CD4-positive, alpha-beta T cell treated with Interleukin-6 for 4 hours (primary cell): ENCODE measurements at places on chromosomes 7 and 10.

DNA sequence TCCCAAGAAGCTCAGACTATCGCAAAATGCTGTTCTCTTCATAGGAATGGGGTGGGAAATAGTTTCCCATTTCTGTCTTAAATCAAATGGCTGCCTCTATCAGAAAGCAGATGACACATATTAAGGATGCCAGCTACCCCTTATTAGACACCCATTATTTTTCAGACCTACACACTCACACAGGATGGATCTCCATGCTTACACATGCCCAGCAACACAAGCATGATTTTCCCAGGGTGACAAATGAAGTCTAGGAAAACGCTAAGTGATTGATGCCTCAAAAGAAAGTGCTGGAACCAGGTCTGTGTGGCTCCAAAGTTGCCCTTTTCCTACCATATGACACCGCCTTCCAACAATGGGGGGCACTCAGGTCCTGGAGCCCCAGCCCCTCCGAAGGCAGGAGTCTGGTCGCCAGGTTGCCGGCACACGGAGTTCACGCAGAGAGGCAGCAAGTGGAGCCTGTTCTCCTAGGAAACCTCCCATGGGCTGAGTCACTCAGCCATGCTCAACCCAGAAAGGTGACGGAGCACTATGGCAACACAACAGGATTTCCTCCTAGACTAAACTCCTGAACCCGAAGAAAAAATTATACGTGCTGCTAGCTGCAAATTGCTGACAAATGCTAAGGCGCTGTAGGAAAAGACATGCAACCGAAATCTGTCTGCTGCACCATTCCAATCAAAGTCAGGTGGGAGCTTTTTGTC is 19.8 kb downstream of the VOPP1 start:
- peak; percentile 29 for DNase-seq

GRCh38 chr7:112006071-112006470 is 200.1 kb downstream of the DOCK4 start:
- no peak for DNase-seq

- no peak for DNase-seq
Observed at GRCh38 chr7:47601119-47601880, 19.4 kb upstream of the TNS3 start.

DNA sequence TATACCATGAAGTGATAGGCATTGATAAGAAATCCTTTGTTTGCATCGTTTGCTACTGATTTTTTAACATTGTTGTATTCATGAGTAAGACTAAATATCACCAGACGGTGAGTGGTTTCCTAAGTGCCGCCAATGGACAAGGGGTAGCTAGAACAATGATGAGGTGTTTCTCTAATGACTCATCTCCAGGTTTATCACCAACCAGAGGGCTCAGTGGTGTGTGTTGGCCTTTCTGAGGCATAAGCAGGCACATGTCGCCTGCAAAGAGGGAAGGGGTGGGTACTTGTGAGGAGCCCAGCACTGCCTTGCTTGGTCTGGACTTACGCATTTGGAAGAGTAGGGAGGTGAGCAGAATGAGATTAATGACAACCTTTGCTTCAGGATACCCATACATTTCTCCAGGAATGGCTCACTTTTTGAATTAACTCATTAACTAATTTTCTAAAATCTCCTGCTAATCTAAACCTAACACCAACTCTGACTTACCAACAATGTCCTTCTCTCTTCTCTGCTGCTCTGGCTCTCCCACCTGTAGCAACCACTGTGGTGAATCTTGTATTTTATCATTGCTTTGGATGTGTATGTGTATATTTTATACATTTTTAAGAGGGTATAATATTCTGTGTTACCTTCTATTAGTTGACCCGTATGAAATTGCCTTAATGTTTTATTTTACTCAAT is 722.6 kb downstream of the GRID1 start:
- no peak for DNase-seq

- no peak for DNase-seq
Observed at GRCh38 chr10:56319386-56319785, 41.7 kb downstream of the ZWINT start.

- DNase-seq = no peak
Observed at GRCh38 chr10:80187060-80187459, 18.3 kb downstream of the ANXA11 start.

DNA sequence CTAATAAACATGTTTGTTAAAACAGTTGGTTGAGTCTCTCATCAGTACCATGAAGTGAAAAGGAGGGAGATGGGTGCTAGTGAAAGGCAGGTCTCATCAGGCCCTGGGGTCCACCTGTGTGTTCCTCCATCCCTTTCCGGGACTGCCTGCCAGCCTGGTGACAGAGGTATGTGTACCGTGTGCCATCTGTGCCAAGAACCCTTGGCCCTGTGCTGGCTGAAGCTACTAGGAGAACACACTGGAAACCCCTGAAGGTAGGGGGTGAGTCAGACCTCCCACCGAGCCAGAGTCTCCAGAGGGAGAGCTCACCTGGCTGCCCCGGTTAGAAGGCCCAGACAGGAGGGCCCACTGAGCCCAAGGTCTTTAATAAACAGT is 2.3 kb downstream of the DDIT4 start:
- DNase-seq = peak; percentile 36

DNA sequence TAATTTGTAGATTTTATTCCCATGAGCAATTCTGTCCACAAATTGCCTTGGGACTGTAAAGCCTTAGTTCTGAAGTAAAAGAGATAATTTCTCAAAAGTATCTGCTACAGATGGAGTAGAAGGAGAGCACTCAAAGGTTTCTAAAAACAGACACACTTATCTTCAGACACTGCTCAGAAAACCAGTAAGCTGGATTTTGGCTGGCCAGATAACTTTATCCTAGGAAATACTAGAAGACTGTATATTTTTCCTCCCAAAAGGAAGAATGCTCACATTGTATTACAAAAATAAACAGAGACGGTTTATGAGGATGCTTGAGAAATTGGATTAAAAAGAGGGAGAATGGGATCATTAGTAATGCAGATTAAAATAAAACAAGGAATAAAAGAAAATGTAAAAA is 178.0 kb upstream of the IGFBP3 start:
- DNase-seq = no peak

- no peak for DNase-seq
Observed at GRCh38 chr7:25389489-25390106, 161.3 kb upstream of the NPVF start.

DNA sequence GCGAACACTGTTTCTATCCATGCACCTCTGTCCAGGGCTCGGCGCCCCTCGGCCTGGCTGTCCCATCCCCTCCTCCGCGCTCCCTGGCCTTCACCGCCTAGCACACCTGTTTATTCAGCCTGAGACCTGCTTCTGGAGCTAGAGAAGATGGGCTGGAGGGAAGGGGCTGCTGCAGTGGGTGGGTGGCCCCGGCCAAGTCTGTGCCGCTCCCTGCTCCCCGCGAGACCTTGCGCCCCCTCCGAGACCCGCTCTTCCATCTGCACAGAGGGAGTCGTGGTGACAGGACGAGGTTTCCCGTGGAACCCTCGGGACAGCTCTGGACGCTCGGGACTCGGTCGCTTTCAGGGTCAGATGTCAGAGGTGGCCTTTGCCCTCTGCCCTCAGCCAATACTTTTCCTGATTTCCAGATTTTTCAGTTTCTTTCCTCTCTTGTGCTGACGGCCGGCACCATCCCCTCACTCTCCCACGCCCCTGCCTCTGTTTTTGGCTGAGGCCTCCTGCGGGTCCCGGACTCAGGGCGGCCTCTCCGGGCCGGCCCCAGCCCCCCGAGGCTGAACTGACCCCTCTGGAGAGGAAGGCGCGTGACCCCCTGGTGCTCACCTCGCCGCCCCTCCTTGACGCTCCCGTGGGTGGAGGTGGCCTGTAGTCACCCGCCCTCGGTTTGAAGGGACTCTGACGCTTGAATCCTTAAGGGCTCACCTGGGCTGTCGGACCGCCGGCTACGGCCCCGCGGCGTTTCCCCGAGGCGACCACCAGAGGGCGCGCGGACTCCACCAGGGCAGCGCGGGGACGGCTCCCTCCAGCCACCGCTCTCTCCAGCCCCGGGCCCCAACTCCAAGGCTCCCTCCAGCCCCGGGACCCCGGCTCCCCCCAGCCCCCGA is 15.6 kb downstream of the SHH start:
- DNase-seq = peak; percentile 72

DNA sequence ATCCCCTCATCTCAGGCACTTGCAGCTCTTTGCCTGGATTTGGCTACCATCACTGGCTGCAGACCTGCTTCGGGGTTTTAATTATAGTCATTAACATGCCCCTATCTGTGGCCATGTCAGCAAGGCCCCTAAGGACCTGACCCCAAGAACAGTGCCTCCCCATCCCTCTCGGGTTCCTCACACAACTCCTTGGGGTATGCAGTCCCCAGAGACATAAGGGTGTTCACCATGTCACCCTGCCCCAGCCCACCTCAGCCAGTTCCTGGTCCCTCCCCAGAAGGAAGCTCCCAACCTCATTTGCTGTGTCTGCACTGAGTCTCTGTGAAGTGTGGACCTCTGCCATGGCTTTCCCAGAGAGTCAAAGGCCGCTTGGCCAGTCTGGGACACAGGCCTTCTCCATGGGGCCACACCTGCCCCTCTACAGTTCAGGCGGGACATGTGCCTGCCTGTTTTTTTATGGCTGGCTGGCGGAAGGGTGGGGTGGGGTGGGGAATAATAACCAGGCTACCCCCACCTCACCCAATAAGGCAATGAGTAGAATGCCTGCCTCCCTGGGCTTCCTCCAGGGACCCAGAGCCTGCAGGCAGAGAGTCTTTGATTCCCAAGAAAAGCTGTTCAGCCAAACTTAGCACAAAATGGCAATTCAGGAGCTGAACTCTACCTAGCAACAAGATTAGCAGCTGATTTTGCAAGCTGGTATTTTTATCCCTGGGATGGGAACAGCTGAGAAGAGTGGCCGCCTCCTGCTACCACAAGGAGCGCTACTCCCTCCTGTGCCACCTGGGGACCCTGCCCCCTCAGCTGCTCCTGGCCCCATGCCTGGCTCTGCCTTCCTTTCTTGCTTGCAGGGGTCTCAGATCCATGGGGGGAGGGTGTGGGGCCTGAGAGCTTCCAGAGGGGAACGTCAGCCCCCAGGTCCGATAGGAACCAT is 23.7 kb upstream of the CAMK2B start:
- no peak for DNase-seq

DNA sequence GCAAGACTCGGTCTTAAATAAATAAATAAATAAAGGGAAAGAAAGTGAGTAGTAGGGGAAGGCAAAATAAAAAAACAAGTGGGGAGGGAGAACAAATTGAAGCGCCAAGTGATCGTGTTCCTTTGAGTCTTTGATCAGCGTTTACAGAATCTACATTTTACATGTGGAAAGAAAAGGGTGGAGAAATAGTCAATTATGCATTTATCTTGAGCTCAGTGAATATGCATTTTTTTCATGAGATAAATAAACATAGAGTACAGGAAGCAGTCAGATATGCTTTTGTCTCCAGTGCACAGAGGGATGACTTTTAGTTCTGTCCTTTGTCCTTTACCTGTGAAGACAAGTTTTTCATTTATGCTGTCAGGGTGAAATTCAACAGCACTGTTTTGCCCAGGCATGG is 6.1 kb upstream of the GUSB start:
- no peak for DNase-seq

DNA sequence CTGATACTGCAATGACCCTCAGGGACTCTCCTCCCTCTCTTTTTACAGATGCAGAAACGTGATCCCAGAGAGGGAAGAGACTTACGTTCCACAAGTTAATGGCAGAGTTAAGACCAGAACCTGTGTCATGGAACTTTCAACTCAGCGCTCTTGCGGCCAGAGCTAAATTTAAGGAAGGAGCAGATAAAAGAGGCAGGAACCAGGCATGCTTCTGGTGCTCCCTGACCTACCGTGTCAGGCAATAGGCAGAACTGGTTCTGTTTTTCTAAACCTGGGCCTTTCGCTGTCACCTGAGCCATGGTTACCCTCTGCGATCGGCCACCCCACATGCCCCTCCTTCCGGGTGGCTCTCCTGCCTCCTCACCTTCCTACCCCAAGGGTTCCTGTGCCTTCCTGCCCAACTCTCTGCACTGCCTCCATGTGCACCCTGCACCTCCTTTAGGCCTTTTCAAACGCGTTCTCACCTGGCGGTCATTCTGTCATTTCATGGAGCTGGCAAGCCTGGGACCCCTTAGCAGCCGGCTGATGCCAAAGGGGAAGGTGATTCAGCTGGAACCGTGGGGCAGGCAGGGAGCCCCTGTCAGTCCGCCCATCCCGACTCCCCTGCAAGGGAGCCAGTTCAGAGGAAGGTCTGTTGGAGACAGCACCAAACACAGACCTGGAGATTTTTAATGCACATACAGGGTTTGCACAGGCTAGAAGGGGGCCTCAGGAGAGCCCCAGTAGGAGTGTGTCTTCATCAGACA is 7.7 kb upstream of the GBX1 start:
- DNase-seq = no peak

DNA sequence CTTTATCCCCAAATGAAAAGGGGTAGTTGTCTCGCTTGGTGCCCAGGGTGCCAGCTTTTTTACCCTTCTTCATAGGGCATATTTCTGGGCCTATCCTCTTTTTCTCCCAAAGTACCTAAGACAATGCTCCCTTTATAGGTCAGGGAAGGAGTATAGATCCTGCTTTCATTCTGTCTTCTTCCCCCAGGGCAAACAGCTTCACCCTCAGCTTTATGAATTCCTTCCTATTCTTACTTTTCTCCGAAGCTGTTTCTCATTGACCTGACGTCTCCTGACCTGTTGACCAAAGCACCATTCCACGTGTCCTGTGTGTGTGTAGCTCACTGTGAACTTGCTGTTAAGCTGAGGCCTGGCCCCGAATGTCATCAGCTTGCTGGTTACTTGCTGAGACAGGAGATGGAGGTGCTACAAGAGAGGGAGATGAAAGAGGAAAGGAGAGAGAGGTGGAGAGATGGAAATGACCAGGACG is 48.9 kb downstream of the PYROXD2 start:
- DNase-seq = no peak

- no peak for DNase-seq
Observed at GRCh38 chr7:64581926-64582894, 19.3 kb upstream of the ZNF680 start.

DNA sequence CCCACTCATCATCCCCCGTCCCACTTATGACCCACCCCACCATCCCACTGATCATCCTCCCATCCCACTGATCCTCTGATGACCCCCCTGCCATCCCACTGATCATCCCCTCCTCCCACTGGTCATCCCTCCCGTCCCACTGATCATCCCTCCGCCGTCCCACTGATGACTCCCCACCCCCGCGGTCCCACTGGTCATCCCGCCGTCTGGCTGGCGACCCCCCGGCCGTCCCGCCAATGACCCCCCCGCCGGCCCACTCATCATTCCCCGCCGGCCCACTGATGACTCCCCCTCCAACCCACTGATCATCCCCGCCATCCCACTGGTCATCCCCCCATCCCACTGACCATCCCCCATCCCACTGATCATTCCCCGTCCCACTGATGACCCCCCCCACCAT is 161.1 kb downstream of the GRM8 start:
- DNase-seq = no peak
